ENCODE measurements at places on chromosomes 5 and 9.

DNA sequence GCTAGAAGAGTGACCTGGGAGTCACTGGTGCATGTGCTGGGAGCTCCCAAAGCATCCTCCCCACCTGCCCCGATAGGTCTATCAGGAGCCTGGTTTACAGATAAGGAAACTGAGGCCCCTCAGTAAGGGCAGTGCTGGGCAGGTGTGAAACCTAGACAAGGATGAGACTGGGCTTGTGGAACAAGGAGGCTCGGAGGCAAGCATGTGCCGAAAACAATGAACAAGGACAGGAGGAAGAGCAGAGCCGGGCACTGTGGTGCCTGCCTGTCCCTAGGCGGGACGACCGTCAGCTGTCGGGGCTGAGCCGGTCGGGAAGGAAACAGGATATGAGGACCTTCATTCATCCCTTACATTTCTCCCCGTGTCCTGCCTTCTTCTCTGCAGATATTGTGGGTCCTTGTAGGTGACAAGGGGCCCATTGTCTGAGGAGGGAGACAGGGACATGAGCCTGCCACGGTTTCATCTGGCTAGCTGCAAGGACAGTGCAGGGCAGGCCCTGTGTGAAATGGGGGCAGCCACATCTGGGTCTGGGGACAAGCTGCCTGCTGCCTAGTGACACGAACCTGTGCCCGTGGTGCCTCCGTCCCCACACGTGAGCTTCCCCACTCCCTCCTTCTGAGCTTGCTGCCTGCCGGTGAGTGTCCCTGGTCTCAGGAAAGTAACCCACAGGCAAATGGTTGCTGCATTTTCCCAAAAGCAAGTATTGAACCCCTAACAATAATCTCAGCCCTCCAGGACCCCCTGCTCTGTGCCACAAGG lies 18.6 kb downstream of the FGD3 start:
- no peak for DNase-seq

GRCh38 chr9:85212209-85212608 lies 529.5 kb downstream of the AGTPBP1 start:
- DNase-seq: no peak

GRCh38 chr9:121609822-121610637 lies 41.4 kb upstream of the DAB2IP start:
- no peak for DNase-seq

GRCh38 chr9:19512103-19512832 lies 103.5 kb downstream of the ACER2 start:
- no peak for DNase-seq

GRCh38 chr9:136537896-136538598 lies 7.8 kb downstream of the NOTCH1 start:
- DNase-seq: no peak
